Endodermal cell (in vitro differentiated cells): ENCODE measurements at places on chromosomes 11 and 22. TPM values are rescaled to one million over a fixed set of nuclear protein-coding genes. Genes with fewer than 3 reads are reported as not detected.

Gene WT1
- 0.42 to 1.3 TPM (median 0.51 TPM) in 3 replicates for total RNA-seq

GRCh38 chr22:50035976-50036724, 21.9 kb downstream of the TTLL8 start:
- H3K27me3 ChIP-seq = no peaks in the 10 kb centered on the region
- no peaks in the 10 kb centered on the region for H3K4me1 ChIP-seq
- DNase-seq = no peak

DNA sequence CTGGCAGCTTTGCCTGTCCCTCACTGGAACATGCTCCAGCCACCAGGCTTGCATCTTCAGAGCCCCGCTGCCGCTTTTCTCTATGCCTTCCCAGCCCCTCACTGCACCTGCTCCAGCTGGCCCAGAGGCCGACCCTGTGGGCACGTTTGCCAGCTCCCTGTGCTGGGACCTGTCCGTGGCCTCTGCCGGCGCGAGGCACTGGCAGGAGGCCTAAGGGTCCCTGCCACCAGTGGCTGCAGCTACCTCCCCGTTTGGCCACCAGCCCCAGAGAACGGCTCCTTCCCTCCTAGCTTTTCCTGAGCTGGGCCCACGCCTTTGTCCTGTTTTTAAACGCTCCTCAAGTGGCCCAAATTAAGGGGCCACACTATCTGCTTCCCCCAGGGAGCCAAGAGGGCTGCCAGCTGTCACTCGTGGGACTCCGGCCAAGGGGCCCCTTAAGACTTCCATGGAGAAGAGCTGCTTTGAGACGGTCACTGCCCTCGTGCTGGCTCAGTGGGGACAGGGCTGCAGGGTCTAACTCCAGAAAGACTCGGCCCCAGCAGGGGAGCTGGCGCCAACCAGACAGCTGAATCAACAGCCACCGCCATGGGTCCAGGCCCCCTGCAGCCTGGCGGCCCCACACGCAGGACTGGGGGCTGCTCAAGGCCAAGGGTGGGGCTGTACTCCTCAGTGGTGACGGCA, 24.6 kb upstream of the WNT7B start:
- no peak overlapping the region for H3K4me3 ChIP-seq
- no peak overlapping the region for H3K27ac ChIP-seq
- DNase-seq = no peak
- no peaks in the 10 kb centered on the region for H3K36me3 ChIP-seq

DNA sequence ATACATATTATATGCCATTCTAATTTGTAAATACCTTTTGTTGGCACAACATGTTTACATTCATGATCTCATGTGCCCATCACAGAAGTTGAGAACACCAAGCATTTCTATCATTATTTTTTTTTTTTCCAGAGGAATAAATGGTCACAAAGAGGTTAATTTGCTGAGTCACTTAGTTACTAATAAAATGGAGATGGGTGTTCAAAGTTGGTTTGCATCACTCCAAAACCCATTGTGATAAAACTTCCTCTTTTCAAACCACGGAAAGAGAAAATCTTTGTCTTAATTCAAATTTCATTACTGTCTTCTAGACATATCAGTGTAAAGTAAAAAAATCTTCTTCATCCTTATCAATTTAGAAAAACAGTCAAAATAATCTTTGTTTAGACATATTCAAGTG, 636.8 kb upstream of the CCDC179 start:
- H3K27me3 ChIP-seq = no peaks in the 10 kb centered on the region
- H3K36me3 ChIP-seq = no peaks in the 10 kb centered on the region
- H3K4me1 ChIP-seq = no peaks in the 10 kb centered on the region
- no peak overlapping the region for H3K4me3 ChIP-seq
- no peak overlapping the region for H3K27ac ChIP-seq
- no peak for DNase-seq
